Panc1 (cell line): ENCODE measurements at places on chromosomes 3 and 15.

DNA sequence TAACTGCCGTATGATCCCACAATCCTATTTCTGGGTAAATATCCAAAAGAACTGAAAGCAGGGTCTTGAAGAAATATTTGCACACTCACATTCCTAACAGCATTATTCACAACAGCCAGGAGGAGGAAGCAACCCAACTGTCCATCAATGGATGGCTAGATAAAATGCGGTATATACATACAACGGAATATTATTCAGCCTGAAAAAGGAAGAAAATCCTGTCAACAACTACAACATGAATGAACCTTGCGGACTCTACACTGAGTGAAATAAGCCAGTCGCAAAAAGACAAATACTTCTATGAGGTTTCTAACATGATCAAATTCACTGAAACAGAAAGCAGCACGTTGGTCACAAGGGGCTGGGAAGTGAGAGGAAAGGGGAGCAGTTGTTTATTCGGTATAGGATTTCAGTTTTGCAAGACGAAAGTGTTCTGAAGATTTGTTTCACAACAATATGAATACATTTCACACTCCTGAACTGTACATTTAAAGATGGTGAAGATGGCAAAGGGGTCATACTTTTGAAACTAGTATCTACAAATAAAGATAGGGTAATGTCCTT, 6.2 kb downstream of the DLG1 start:
- DNase-seq = no peak

- no peak for DNase-seq
Measured at GRCh38 chr3:24678421-24678865, 183.8 kb upstream of the THRB start.

GRCh38 chr3:39910826-39911464, 101.5 kb downstream of the MYRIP start:
- DNase-seq = no peak

DNA sequence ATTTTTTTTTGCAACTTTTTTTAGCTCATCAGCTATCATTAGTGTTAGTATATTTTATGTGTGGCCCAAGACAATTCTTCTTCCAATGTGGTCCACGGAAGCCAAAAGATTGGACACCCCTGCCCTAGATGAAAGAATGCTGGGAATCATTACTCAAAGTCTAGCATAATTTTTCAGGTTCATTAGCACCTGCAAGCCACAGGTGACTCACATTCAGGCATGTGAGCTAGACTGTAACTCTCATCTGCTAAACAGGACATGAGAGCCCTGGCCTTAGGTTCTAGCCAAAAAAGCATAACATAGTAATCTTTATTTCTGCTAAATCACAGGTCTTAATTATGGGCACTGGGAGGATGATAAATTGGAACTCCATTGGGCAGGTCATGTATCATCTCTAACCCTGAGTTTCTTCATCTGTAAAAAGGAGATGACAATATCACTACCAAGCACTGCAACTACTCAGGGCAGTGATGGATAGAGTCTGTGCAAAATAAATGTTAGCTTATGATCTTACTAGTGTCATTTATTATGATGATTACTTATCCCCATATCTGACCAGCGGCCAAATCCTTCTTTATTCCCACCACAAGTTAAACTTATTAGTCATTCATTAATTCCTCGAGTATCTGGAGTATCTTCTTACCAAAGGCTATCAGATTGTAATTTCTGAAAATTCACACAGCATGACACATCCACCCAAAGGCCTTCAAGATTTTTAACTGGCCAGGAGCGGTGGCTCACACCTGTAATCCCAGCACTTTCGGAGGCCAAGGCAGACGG, 125.0 kb downstream of the PLD1 start:
- DNase-seq = no peak

DNA sequence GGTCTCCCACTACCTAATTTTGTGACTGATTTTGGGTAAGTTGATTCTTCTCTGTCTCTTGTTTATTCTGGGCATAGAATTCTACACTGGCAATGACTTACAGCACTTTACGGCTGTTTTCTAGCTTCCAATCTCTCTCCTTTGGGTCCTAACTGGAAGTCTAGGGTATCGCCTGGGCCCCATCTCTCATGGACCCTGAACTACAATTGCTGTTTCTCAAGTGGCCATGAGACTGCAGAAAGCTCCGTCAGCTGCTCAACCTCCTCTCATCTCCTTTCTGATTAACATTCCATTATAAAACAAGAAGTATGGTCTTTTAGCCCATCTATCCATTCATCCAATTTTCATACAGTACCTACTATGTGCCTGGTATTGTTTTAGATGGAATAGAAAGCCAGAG, 4.4 kb upstream of the PXYLP1 start:
- no peak for DNase-seq

GRCh38 chr15:98817745-98818144, 169.4 kb downstream of the IGF1R start:
- no peak for DNase-seq

GRCh38 chr3:47376393-47376792, 4.4 kb upstream of the PTPN23 start:
- no peak for DNase-seq

GRCh38 chr3:193545304-193545703, 9.4 kb downstream of the ATP13A4 start:
- no peak for DNase-seq

DNA sequence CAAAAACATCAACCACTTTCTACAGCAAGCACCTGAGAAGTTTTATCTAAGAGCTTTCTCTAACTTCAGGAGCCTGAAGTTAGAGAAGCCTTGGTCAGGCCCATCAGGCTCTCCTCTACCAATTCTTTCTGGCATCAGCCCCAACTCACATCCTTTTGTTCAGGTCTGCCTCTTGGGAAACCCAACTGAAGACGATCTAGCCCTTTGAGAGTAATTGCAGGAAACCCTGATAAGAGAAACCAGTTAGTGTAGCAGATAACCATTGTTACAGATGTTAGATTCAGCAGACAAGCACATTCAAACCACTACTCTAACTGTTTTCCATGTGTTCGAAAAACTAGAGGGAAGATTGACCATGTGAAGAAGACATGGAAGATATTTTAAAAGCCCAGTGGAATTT, 27.0 kb upstream of the DYNC1LI1 start:
- no peak for DNase-seq

DNA sequence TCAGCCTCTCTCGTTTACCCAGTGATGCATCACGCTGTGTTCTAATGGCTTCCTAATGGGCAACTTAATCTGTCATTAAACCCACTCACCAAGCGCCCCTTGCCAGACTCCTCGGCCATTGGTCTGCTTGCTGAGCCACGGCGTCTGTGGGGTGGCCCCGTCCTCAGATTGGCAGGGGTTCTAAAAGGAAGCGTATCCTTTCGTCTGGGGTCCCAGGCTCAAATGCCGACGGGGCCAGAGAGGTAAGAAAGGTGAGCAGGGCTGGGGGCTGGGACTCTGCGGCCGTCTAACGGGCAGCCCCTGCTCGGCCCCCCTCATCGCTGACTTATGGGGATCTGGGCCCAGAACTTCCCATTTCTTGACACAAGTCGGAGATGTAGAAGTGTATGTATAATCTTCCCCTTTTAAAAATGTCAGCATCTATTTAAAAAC, 315.1 kb upstream of the PROK2 start:
- DNase-seq = no peak

- no peak for DNase-seq
Measured at GRCh38 chr15:69398491-69398891, 15.7 kb upstream of the KIF23 start.

DNA sequence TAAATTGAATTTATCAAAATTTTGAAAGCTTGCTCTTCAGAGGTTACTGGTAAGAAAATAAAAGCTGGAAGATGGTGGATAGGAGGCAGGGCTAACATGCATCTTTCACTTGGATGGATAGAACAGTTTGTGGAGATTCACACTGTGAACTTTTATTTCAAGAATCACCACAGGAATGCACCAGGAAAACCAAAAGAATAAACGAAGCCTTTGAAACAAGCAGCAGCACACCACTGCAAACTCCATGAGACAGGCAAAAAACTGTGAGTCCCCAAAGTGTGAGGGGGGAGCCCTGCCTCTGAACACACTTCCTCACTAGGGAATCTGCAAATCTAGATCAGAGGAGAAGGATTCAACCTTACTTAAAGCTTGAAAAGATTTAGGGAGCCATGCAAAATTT, 122.2 kb downstream of the RTP4 start:
- no peak for DNase-seq

DNA sequence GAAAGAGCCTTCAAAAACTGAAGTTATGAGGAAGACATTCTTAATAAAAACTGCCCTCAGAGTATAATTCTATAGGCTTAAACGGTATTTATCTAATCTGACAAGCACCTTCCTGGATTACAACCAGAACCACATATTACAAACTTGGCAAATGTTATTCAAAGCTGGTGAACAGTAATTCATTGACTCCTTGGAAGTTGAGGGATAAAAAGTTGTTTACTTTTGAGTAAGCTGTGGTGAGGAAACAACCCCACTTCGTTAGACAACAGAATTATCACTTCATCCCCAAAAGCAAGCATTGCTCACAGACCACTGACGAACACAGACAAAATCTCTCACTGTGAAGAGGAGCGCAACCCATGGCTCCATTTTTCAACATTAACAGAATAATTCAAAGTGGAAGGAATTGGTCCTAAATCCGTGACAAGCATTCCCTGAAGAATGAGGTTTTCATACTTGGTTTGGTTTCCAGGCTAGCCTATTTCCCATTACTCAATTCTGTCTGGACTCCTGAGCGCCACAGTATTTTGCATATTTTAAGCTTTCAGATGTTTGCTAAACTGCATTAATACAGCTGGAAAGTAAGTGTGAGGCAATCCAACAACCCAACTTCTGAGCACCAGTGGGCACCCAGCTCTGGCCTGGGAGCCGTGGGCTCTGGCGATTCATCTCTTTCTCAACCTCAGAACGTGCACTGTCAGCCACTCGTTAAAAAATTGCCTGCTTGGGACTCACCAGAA, 32.7 kb downstream of the LRIG1 start:
- DNase-seq = no peak

DNA sequence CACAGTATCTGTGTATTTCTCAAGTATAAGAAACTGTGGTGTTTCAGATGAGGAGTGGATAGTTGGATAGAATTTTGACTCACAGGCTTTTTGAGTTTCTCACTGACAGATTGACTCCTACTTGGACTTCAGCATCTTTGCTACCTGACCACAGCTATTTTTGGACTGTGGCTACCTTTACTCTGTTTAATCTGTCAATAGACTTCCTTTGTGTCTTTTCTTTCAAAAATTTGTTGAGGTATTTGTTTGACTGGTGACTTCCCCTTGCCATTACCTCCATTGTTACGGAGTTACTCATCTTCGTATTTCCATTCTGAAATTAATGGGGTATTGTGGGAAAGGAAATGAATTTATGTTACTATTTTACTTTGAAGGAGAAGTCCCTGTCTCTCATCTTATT, 123.8 kb downstream of the AGBL1 start:
- DNase-seq = no peak

GRCh38 chr3:53261712-53262111, 5.9 kb upstream of the TKT start:
- DNase-seq = no peak

DNA sequence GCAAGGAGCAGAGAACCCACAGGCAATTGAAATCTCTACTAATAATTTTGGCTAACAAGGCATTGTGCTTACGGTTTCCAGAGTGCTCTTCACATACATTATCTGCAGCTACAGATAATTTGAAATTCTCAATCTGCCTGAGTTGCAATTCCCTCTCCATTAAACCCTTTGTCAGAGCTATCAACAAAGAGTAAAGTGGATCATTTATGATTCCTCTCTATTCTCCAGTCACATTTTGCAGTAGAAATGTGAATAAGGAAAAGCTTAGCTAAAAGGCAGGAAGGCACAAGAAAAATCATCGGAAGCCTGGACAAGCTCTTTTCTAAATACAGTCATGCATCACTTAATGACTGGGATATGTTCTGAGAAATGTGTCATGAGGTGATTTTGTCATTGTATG, 49.6 kb downstream of the FAM98B start:
- DNase-seq = no peak

GRCh38 chr15:87547470-87548181, 708.9 kb downstream of the NTRK3 start:
- DNase-seq = no peak

DNA sequence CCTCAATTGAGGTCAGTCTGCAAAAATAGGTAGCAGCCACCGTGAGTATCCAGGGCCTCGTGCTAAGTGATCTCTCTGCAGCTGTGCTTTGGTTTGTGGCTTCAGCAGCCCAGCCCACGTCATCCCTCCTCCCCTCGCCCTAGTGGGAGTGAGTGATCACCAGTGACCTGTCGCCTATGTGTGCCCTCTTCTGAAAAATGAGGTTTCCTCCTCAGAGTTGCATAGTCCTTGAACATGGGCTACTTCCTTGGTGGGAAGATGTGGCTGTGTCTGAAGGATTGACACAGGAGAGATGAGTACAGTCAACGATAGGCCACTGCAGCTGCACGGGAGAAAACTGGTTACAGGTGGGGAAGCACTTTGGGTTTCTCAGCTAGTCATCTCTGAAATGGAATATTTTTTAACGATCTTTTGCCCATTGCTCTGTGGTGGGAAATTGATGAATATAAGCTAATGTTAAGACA, 144.8 kb upstream of the BHLHE40 start:
- no peak for DNase-seq

GRCh38 chr3:173618703-173619102, 221.2 kb downstream of the NLGN1 start:
- DNase-seq = no peak

DNA sequence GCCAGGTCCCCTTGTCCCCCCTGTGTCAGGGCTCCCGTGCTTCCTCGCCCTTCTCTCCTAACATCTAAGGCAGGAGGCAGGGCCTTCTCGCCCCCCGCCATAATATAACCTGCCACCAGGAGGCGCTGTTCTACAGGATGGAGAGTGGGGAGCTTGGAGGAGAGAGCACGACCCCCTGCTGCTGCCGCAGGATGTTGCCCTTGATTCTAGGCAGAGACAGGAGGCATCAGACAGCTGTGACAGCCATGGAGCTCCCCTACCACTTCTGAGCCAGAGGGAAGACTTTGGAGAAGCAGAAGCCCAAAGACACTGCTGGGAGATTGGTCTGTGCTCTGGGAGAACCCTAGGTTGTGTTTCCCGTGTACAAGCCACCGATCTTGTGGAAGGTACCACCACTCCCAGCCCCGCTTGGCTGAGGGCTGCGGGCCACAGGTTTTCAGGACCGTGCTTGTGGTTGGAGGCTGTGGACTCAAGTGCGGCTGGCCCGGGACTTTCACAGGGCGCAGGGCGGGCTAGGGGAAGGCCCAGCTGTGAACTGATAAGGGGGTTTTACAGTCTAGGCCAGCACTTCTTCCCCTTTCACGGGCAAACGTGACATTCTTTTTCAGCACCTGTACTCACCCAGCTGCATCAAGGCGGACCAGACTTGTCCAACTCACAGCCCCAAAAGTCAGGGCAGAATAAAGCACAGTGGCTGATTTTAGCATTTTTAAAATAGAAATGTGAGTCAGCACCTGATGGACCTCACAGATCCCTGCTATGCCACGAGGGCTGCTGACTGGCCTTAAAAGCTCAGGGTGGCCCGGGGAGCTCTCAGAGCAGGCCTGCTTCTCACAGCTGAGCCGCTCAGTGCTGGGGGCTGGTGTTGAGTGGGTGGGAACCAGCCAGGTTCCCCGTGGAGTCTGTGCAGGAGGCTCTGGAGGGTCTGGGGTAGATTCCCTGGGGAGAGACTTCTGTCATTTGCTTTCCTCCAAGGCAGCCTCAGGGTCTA, 2.6 kb upstream of the TIGIT start:
- DNase-seq = peak; percentile 24

GRCh38 chr3:8760506-8760905, 8.9 kb downstream of the OXTR start:
- no peak for DNase-seq
